Activated naive CD8-positive, alpha-beta T cell treated with anti-CD3 and anti-CD28 coated beads, Interleukin-2, amount 50 U/mL, for 16 hours (primary cell): ENCODE measurements at places on chromosomes 16 and 17.

DNA sequence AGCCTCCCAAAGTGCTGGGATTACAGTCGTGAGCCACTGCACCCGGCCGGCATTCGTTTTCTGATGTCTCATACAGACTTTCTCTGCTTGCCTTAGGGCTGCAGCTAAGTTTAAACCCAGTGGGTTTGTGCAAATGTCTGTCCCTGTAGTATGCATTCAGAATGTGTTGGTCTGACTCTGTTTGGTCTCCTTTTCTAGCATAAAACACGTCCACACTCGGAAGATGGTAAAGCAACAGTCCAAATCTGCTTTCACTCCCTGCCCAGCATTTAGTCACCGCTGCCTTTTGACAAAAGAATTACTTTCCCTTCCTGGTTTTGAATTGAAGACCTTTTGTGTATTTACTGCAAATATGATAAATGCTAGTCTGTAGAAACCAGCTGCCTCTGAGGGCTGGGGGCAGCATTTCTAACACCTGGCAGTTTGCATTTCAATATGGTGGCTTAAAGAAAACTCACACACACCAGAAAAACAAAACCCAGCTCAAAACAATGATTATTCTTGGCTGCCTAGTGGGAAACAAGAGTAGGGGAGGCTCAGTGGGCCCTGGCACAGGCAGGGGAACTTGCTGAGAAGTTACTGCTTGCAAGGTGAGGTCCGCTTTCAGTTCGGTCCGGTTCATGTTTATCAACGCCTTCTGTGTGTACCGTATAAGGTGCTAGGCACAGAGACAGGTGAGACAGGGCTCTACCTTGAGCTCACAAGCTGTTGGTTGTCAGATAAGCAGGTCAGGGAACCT is 56.9 kb downstream of the MSI2 start:
- DNase-seq, result no peak

GRCh38 chr17:74569020-74570003 is 2.0 kb upstream of the CD300H start:
- no peak for DNase-seq

GRCh38 chr17:55452139-55452790 is 30.6 kb upstream of the MMD start:
- no peak for DNase-seq

DNA sequence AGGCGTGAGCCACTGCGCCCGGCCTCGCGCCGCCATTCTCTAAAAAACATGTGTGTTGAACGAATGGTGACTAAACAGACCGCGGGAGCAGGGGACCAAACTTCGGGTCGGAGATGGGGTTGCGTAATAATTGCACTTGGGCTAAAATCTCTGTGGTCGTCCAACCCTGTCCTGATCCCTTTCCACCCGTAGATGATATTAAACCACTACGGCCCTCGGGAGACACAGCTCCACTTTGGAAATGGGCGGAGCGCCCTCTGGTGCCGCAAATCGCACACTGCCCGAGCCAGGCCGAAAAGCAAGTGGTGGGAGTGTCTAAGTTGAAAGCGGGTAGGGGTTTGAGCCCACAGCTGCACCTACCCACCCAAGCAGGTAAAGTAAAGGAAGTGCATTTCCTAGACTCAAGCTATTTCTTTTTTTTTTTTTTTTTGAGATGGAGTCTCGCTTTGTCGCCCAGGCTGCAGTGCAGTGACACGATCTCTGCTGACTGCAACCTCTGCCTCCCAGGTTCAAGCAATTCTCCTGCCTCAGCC is 17.0 kb downstream of the CAVIN1 start:
- DNase-seq, result peak; percentile 60

DNA sequence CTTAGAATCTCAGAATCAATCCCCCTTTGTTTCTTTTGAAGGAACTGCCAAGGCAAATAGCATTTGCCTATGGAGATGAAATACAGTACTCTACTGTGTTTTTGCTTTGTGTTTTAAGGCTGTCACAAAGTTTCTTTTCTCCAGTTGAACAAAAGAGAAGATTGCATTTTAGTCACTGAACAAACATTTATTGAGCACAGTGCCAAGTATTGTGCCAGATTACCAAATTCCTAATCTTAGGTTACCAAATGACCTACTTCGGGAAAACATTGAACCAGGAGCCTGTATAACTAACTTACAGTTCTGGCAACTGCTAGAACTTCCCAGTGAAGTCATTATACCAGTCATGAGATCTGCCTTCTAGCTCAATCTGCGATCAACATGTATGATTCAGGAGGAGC is 3.0 kb upstream of the UBB start:
- DNase-seq, result no peak

GRCh38 chr17:44768505-44769142 is 9.8 kb downstream of the ADAM11 start:
- no peak for DNase-seq

DNA sequence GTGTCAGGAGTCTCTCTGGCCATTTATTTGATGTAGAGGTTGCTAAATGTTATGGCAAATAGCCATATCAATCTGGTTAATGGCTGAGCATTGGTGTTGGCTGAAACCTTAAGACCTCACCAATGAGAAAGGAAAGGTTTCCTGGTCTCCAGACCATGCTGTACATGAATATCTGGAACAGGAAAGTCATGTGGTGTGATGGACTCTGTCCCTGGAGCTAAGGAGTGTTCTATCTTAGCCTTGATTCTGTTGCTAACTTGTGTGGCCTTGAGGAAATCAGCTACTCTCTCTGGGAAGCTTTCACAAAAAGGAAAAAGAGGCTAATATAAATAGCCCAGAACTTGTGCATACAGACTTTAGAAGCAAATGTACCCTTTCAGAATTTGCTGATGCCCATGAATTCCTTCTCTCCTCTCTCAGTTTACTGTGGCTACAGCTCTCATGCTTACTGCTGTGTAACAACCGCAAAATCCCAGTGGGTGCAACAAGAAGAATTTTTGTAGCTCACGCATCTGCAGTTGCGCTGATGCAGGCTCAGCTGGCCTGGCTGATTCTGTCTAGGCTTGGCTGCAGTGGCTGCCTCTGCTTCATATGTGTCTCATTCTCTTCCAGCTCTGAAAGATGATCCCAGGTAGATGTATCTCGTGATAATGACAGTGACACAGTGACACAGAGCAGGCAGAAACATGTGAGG is 287.5 kb downstream of the NPIPA8 start:
- DNase-seq, result no peak

- no peak for DNase-seq
These were observed at the start of gene NOD2 for GRCh38 chr16:50692999-50693781. TSS of gene NOD2 (plus strand) at chr16:50693606. CDS start at chr16:50699496, 5,890 bp downstream.

DNA sequence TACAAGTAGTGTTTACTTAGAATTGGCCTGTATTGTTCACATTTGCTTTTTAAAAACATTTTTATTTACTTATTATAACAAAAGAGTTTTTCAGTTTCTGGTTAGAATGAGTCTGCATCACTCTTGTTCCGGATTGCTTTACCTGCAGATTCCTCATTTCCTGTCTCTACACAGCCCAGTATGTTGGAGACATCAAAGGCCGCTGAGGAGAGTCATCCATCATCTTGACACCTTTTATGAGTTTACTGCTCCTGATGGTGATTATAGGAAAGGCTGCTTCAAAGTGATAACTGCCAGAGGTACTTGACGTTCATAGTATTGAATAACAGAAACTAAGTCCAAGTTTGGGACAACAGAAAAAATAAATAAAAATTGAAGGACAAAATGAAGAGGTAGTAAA is 490.5 kb upstream of the CA10 start:
- no peak for DNase-seq

- DNase-seq, result no peak
These were observed 13.3 kb upstream of the SLC6A4 start for GRCh38 chr17:30248786-30249185.

- no peak for DNase-seq
These were observed 73.3 kb downstream of the N4BP1 start for GRCh38 chr16:48536614-48537200.

- DNase-seq, result no peak
These were observed 177.7 kb downstream of the MYO1D start for GRCh38 chr17:32699247-32699646.

DNA sequence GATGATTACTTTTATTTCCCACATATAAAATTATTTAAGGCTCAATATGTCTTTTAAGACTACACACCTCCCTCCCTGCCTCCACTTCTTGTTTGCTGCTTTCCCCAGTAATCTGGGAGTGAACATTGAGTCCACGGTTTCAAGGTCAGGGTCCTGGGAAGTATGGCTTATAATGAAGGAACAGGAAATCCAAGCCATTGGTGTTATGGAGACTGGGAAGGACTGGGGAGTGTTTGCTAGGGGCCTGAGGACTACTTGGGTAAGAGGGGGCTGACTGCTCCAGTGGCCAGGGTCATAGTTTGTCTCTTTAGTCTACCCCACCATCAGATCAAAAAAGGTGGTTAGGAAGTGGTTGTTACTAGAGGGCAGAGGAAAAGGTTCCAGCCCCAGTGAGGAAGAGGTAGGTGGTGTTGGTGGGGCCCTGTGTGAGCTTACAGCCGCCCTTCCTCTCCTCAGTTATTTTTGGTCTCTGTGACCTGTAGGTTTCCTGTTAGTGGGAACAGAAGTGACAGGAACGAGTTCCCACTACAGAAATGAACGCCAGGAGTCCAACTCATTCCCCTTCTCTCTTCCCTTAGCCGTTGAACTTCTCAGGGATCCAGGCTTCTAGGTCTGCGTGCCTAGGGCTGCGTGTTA is 742 bp upstream of the SLC16A13 start:
- no peak for DNase-seq

DNA sequence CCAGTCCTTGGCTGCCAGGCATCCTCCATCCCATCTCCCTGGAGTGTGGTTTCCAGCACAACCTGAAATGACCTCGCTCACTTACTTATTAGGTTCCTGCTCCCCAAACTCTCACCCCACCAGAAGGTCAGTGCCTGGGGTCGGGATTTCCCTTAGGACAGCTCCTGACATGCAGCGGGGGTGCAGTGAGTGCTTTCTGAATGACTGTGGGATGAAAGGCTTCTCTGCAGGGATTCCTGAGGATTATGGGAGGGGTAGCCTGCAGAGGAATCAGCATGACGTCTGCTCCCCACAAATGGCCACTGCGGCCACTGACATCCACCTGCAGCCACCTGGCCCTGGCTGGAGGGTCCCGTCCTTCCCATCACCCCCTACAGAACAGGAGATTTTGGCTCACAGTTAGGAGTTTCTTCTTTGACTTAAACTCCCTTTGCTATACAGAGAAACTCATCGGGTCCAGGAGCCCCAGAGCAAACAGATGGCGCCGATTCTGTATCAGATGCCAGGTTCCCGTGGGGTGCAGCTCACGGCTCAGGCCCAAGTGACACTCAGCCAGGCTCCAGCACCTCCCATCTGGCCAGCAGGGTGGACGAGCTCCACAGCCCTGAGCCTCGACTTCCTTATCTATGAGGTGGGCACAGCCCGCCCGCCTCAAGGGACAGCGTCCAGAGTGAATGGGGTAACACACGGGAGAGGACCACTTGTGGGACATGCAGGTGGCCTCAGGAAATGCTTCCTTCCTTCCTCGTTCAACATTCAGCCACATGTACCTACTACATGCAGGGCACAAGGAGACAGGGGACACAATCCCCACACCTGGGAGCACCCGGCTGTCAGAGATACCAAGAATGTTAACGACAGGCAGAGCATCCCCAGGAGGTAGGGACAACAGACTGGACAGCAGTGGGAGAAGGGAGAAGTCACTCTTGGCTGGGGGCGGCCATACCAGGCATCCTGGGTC is 69.8 kb downstream of the RMI2 start:
- no peak for DNase-seq

GRCh38 chr17:10156948-10157607 is 41.3 kb downstream of the GAS7 start:
- DNase-seq, result no peak

- DNase-seq, result no peak
These were observed 25.0 kb downstream of the RMI2 start for GRCh38 chr16:11370084-11370931.

- DNase-seq, result no peak
These were observed 186.8 kb downstream of the IRF8 start for GRCh38 chr16:86085795-86086194.

DNA sequence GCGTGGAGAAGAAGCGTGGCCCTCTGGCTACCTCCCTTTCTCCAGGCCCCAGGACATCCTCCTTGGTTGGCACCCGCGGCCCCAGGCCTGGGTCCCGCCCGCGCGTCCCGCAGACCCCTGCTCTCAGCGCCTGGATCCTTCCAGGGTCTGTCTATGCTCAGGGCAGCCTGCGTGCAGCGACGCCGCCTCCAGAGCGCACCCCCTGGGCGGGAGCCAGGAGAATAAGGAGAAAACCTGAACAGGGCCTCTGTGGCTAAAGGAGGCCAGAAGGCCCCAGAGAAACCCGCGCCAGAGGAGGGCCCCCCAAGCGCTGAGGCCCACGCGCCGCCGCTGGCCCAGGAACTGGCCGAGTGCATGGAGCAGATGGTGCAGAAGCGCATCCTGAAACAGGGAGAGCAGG is 40.4 kb upstream of the DNAJA2 start:
- no peak for DNase-seq

GRCh38 chr16:1530883-1531637 is 2.4 kb upstream of the TMEM204 start:
- DNase-seq, result no peak

- DNase-seq, result no peak
These were observed 41.1 kb upstream of the DHRS7B start for GRCh38 chr17:21085707-21086106.

- no peak for DNase-seq
These were observed 206.5 kb upstream of the CDH5 start for GRCh38 chr16:66159987-66160386.

GRCh38 chr17:19371259-19372010 is 6.9 kb upstream of the MAPK7 start:
- no peak for DNase-seq

DNA sequence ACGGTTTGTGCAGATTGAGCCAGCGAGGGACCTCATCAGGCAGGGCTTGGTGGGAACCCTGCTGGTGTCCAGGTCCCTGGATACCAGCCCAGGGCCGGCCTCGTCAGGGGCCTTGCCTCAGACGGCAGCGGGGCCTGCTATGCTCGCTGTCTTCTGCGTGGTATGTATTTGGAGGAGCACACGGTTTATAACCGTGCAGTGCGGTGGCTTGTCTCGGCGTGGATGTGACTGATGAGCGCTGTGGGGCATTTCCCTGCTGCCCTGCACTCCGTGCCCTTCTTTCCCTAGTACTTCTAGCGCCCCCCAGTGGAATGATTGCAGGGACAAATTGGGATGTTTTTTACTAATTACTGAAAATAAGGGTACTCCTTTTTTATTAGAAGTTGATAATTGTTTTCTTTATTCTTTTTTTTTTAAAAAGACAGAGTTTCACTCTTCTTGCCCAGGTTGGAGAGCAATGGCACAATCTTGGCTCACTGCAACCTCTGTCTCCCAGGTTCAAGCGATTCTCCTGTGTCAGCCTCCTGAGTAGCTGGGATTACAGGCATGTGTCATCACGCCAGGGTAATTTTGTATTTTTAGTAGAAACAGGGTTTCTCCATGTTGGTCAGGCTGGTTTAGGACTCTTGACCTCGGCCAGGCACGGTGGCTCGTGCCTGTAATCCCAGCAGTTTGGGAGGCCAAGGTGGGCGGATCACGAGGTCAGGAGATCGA is 15.3 kb downstream of the TBCD start:
- no peak for DNase-seq

DNA sequence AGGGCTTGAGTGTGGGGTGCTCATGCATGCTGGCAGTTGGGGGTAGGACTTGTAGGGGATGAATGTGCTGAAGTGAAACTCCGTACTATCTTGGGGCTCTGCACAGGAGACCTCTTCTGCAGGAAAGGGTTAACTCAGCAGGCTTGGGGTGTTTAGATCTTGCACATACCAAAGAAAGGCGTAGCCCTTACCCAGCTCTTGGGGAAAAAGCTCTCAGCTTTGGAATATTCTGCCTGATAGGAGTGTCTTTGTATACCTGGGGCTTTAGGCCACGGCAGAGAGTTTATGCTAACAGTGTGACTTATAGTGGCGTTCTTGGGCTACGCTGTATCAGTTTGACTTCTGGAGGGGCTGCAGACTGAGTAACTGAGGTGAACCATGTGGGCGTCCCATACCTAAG is 21.1 kb downstream of the KRT25 start:
- DNase-seq, result no peak

- DNase-seq, result no peak
These were observed 12.1 kb upstream of the EDC4 start for GRCh38 chr16:67860589-67861398.
